ENCODE measurements at places on chromosomes 16 and 17.

- no peak for DNase-seq
These were observed 24.4 kb upstream of the GPT2 start for GRCh38 chr16:46859719-46860152.

GRCh38 chr17:72494566-72494965 is 373.7 kb downstream of the SOX9 start:
- no peak for DNase-seq

GRCh38 chr16:30383521-30383920 is 1.2 kb upstream of the SEPTIN1 start:
- DNase-seq = peak; percentile 35

DNA sequence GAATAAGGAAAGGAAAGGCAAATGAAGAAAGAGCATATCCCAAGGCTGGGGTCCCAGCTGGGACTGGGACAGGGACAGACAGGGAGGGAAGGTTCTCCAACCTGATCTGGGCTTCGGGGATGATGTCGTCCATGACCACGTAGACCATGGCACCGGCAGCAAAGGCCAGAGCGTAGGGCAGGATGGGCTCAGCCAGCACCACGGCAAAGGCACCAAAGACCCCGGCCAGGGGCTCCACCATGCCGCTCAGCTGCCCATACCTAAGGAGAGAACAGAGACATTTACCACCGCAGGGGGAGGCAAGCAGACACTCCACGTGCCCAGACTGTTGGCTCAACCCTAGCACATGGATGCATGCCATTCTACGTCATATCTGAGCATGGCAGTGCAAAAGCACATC is 443.8 kb downstream of the SLC39A11 start:
- no peak for DNase-seq

DNA sequence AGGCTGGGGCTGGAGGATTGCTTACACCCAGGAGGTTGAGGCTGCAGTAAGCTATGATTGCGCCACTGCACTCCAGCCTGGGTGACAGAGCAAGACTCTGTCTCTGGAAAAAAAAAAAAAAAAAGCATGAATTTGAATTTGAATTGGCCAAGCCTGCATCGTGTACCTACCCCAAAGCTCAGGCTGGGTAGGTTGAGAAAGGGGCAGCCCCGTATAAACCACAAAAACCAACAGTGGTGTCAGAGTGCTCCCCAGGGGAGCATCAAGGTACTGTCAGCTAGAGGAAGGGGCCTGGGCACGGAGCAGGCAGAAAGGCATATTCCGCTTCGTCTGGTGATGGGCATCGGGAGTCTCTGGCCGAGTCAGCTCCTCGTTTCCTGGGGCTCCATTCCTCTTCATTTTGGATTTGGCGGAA is 40.9 kb downstream of the RAP1GAP2 start:
- DNase-seq = peak; percentile 83

DNA sequence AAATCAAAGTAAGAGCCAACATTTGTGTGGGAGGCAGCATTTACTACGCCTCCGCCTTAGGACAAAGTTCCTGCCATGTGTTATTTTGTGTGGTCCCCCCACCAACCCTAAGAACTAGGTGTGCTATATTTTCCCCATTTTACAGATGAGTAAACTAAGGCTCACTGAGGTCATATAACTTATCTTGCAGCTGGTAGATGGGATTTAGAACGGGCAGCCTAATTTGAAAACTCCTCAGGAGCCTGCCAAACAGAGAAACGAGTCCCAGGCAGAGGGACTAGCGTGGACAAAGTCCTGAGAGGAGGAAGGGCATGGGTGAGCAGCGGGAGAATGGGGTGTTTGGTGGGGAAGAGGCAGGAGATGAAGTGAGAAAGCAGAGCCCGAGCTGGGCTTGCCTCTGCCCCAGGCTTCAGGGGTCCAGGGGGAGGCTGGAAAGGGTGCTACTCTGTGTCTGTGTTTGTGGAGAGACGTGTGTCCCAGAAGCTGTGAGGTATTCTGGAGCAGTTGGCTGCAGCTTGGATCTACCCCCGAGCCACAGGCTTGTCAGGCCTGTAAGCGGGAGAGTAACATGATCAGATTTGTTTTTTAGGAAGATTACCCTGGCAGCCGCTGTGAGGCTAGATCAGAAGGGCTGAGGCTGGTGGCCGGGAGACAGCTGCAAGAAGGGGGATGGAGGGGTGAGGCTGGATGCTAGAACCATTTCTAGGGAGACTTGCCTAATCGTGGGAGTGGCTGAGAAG is 5.0 kb downstream of the MLLT6 start:
- no peak for DNase-seq

DNA sequence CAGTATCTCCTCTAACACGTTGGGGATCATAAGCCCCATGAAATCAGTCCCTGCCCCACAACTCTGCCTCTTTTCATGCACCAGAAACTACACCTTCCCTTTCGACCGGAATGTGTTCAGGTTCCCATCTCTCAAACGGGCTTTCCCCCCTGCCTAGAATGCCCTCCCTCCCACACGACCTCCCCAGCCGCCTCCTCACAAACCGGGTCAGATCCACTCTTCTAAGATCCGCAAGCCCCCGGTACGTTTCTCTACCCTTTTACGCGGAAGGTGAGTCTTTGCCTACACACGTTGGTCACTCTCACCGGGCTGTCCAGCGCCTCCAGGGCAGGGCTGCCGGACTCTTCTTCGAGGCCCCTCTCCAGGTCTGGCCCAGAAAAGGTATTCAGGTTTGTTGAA is 708 bp downstream of the DHX33 start:
- DNase-seq = peak; percentile 66

DNA sequence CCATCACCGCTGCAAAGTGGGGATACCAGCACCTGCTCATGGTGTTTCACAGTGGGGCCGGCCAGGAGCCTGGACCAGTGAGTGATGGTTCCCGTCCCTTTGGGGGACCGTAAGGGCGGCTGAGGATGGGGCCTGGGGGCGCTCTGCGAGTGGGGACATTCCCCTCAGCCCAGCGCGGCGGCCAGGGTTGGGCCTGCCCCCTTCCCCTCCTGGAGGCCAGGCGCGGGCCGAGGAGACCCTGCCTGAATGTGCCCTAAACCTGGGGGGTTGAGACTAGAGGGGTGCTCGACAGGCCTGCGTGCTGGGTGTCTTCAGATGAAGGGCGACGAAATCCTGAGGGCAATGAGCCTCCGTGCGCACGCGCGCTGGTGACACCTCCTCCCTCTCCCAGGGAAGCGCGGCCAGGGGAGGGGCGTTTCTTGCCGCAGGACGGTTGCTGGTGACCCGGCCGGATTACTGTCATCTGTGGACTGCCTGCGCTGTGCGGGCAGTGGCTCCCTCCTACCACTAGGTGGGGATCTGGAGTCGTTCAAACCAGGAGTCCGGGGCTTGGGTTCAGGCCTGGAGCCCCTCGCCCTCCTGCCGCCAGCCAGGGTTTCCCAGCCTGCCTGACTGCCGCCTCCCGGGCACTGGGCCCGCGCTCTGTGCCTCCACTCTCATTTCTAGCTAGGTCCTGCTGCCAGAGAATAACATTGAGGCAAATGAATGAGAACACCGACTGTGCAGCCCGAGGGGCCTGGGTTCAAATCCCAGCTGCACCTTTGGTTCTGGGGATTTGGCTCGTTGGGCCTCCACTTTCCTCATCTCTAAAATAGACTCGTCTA is 17.1 kb downstream of the TBX2 start:
- peak; percentile 82 for DNase-seq

- no peak for DNase-seq
These were observed 65.3 kb downstream of the MEAK7 start for GRCh38 chr16:84438971-84439696.

- no peak for DNase-seq
These were observed 84.7 kb downstream of the VAT1L start for GRCh38 chr16:77873066-77873465.

- DNase-seq = no peak
These were observed 59.0 kb downstream of the ELAC2 start for GRCh38 chr17:12958786-12959185.

GRCh38 chr16:10756574-10756973 is 12.9 kb downstream of the NUBP1 start:
- no peak for DNase-seq

DNA sequence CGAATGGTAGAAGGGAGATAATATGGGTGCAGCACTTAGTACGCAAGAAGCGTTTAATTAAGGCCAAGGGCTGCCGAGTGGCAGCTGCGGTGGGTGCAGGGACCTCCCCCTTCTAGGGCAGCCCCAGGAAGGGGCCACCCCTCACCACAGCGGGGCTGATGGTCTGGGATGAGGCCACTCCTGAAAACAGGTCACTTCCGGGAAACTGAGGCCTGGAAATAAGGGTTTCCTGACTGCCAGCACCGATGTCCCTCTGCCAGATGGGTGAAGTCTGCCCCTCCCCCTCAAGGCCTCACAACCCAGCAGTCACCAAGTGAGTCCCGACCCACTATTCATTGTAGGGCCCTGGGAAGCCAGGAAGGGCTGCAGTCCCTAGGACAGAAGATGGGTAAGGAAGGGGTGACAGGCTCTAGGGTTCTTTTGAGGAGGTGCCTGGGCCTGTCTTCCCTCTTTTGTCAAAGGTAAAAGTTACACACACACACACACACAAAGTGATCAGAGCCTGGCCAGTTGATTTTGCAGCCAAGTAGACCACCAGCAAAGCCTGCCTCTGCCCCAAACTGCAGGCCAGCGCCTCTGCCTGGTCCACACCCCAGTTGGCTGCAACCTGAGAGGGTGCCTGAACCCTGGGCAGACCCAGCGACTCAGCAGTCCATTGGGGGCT is 12.5 kb downstream of the SREBF1 start:
- DNase-seq = no peak

DNA sequence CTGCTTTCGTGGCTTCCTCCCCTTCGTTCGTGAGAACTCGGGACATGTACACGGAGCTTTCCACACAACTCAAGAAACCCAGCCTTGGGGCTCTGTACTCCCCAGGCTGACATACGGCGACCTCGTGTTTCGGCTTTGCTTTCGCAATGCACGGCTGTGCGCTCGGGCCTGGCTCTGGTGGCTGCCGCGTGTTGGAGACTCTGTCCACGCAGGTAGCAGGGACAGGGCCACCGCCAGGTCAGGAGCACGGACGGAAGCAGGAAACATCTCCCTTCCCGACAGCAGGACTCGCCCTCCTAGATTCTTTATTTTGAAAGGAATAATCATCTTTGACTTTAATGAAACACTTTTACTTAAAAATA is 17.3 kb downstream of the UTS2R start:
- DNase-seq = no peak

DNA sequence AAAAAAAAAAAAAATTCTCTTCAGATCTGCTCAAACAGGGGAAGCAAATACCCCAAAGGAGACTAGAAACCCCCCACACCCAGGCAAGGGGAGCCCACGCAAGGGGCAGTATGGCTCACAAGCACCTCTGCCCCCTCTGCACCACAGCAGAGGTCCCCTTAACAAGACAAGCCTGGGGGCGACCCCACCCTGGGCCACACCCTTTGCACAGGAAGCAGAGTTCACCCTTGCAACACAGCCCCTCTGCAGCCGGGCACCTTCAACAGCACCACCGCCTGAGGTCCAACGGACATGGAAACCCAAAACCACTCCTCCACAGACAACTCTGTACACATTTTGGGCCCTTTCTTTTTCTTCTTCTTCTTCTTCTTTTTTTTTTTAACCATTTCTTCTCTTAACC is 12.8 kb downstream of the AXIN1 start:
- no peak for DNase-seq

DNA sequence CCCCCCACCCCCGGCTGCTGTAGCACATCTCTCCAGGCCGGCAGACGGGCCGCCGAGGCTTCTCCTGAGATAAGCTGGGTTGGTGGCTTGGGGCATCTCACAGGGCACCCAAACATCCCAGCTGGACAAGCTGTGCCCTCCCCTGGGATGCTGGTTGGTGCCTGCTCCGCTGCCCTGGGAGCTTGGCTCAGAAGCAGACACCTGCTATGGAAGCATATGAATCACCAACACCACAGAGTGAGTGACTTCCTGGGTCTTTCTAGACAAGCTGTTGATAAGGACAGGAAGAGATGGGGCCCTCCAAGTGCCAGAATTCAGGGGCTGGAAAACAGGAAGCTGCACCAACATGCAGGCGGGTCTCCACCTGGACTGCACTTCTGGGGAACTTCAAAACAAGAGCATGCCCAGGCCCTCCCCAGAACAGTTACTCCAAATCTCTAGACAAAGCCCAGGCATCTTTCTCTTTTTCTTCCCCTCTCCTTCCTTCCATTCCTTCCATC is 13.7 kb downstream of the C16orf95 start:
- DNase-seq = no peak

- peak; percentile 78 for DNase-seq
These were observed 93.7 kb downstream of the PMP22 start for GRCh38 chr17:15171167-15172047.

DNA sequence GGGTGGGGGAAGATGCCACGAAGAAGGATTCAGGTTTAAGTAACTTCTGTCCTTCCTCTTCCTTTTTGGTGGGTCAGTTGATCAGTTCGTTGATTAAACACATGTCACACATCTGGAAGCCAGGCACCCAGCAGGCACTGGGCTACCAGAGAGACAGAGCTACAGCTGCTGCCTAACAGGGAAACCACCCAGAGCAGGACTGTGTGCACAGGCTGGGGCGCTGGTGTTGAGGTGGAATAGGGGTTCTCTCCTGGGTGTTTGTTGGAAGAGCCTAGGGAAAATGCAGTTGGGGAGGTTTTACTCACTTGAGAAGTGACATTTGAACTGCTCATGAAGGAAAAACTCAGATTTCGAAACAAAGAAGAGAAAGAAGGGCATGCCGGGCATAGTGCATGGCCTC is 152.4 kb downstream of the IRX5 start:
- DNase-seq = no peak

GRCh38 chr16:57013229-57013628 is 23.9 kb downstream of the NLRC5 start:
- no peak for DNase-seq

- DNase-seq = peak; percentile 52
These were observed 782 bp downstream of the FAM83G start for GRCh38 chr17:19003543-19004420.

DNA sequence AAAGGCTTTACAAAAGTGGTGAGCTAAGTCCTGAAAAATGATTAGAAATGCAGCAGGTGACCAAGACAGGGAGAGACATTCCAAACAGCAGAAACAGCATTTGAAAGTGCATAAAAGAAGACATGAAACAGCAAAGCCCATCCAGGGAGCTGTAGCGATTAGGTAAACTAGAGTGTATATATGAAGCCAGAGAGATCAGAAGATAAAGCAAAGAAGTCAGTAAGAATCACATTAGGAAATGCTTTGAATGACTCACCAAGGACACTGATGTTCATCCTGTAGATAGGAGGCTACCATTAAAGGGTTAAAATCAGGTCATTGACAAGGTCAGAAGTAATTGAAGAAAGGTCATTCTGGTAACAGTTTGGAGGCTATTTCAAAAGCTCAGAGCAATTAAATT is 27.6 kb upstream of the VAT1L start:
- DNase-seq = no peak

DNA sequence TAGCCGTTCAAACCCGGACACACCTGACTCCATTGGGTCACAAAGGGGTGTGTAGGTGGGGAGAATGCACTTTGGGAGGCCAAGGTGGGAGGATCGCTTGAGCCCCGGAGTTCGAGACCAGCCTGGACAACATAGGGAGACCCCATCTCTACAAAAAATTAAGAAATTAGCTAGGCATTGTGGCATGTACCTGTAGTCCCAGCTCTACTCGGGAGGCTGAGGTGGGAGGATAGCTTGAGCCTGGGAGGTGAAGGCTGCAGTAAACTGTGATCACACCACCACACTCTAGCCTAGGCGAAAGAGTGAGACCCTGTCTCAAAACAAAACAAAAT is 942 bp upstream of the PHOSPHO1 start:
- DNase-seq = no peak

- no peak for DNase-seq
These were observed 3.1 kb upstream of the ZNF764 start for GRCh38 chr16:30561089-30561816.

- DNase-seq = peak; percentile 79
These were observed 9.4 kb downstream of the SNX20 start for GRCh38 chr16:50671644-50672260.

GRCh38 chr16:4572715-4573114 is 16.6 kb downstream of the C16orf96 start:
- DNase-seq = no peak
